ENCODE measurements at places on chromosomes 12 and 14. TPM values are rescaled to one million over a fixed set of nuclear protein-coding genes. Genes with fewer than 3 reads are reported as not detected.

Gene TBC1D30
- total RNA-seq = 0.39 TPM

Gene MSI1
- total RNA-seq = 0.78 TPM

Gene FLRT2
- 12.1 TPM for total RNA-seq

Gene OR6C76
- total RNA-seq = not detected

Gene CAPS2
- total RNA-seq = 11.3 TPM

Gene DYNLL1
- total RNA-seq = 244 TPM

Gene ATN1
- 14.2 TPM for total RNA-seq

Gene ZNF140
- total RNA-seq = 13.7 TPM

Gene OR11H12
- not detected for total RNA-seq

Gene TOMM20L
- total RNA-seq = not detected

Gene GPR162
- total RNA-seq = 2.1 TPM

Gene C1R
- 966 TPM for total RNA-seq

Gene KCNJ8
- total RNA-seq = 3.2 TPM

Gene OR6C68
- not detected for total RNA-seq

Gene TRPV4
- total RNA-seq = 8.7 TPM

Gene ACRBP
- 0.13 TPM for total RNA-seq

Gene PLEKHD1
- not detected for total RNA-seq

Gene KLRK1
- 0.08 TPM for total RNA-seq

Gene AMDHD1
- total RNA-seq = 0.13 TPM

Gene NTF3
- total RNA-seq = 0.08 TPM

Gene FBLN5
- total RNA-seq = 149 TPM

Measured in epithelial cell of alveolus of lung (primary cell).